Activated effector memory CD4-positive, alpha-beta T cell treated with Interleukin-2 at 50 U/mL for 16 hours (primary cell): ENCODE measurements at places on chromosomes 4 and X.

GRCh38 chrX:18654875-18655836, 16.8 kb downstream of the RS1 start:
- DNase-seq = no peak

GRCh38 chr4:70997546-70997945, 4.1 kb downstream of the DCK start:
- no peak for DNase-seq

- no peak for DNase-seq
Observed at GRCh38 chr4:122577189-122577553, 43.7 kb downstream of the IL21 start.

- DNase-seq = no peak
Observed at GRCh38 chrX:110182362-110182761, 135.5 kb downstream of the AMMECR1 start.

DNA sequence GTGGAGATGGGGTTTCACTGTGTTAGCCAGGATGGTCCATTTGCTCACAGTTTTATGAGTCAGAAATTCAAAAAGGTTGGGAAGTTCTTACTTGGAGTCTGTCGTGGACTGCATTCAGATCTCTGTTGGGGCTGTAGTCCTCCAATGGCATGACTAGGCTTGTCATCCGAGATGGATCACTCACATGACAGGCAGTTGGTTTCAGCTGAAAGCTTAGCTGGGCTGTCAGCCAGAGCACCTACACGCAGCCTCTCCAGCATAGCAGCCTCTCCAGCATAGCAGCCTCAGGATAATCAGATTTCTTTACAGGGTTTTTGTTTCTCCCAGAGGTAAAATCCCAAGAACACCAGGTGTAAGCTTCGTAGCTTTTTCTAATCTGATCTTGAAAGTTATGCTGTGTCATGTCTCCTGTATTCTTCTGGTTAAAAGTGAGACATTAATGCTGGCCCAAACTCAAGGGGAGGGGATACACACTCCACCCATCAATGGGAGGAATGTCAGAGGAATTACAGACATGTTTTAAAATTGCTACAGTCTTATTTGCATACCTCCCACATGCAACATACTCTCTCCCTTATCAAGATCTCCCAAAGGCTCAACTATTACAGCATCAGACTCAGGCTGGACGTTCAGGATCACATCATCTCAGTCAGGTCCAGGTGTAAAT, 31.6 kb upstream of the SOD3 start:
- no peak for DNase-seq

- DNase-seq = no peak
Observed at GRCh38 chr4:56840559-56840958, 19.1 kb upstream of the SPINK2 start.

GRCh38 chr4:18110099-18110498, 88.5 kb upstream of the LCORL start:
- DNase-seq = no peak

GRCh38 chrX:67700602-67701001, 156.8 kb downstream of the AR start:
- no peak for DNase-seq

DNA sequence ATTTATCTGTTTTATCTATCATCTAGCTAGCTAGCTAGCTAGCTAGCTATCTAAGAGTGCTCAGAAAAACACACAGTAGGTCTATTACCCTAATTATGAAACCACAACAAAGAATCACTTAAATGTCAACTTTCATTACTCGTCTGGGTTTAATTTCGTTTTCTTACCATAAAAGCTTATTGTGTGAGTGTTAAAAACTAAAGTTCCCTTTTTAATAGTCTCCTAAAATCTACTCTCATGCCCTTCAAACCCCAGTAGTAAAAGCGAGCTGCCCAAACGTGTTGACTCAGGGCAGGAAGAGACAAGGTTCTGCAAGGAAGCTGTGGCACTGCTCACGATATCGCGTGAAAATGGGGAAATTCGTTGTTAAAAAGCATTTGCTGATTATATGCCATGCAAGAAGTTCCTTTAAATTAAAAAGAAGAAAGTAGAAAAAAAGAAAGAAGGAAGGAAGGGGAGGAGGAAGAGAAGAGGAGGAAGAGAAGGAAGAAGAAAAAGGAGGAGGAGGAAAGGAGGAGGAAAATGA, 595 bp downstream of the MBNL3 start:
- DNase-seq = peak; percentile 0

DNA sequence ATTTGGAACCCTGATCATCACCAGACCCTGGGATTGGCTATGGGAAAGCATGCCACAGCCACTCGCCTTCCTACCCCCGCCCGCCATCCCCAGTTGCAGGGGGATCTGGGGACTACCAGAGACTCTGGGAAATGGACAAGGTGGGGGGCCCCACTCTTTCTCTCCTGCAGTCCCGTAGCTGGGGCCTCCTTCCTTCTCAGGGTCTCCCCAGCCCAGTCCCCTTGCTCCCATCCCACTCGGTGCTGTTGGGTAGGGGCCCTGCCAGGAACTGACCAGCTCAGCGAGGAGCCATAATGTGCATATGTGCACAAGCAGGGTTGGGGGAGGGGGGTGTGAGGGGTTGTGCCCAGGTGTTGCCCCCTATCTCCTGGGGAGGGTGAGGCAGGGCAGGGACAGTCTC, 3.4 kb upstream of the USP11 start:
- no peak for DNase-seq

DNA sequence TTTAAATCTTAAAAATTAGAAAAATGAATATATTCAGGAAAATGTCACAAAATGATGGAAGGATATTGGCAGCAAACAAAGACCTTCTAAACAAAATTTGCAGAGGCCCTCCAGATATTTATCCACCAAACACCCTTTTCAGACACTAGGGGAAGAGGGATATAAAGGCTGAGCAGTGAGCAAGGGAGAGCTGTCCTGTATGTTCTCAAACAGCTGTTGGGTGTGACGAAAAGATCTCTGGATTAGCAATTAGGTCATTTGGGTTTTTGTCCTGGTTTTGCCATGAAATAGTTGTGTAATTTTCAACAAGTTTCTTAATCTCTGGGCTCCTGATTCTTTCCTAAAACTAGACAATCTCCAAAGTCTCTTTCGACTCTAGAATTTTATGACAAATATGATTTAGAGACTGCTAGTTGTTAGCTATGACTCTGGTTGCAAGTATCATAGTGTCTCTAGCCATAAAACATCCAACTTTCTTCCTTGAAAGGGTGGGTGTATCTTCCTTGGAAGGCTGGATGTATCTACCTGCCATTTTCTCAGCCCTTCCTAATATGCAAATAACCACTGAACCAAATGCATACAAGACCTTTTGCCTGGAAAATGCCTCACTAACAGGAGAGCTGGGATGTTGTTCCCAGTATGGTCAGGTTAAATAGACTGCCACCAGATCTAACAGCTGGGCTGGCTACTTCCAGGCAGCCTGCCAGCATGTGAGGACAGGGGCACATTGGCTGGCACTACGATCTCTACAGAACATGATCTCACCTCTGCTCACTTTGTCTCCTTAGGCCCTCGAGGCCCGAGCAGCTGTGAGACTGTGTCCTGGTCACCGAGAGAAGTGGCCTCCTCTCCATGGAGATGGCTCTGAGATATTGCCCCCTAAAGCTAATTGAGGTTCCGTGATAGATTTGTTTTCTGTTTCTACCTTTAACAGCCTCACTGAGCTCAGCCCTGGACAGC, 225.5 kb upstream of the JADE1 start:
- DNase-seq = no peak

DNA sequence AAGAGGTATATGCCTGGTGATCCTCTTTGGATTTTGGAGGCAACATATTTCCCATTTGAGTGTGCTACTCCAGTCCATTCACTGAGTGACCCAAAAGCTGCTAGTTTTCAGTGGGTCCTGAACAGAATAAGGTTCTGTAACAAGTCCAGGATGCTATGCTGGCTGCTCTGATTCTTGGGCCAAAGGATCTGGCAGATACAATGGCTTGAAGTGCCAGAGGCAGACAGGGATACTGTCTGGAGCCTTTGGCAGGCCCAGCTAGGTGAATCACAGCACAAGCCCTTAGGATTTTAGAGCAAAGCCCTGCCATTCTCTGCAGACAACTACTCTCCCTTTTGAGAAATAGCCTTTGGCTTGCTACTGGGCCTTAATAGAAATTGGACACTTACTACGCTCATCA, 40.6 kb downstream of the DCHS2 start:
- DNase-seq = no peak

GRCh38 chr4:46949822-46950221, 40.8 kb upstream of the COX7B2 start:
- DNase-seq = no peak

- no peak for DNase-seq
Observed at GRCh38 chrX:45449982-45450381, 249.3 kb upstream of the DIPK2B start.

- DNase-seq = peak; percentile 52
Observed at GRCh38 chr4:2931512-2932301, 31.5 kb downstream of the NOP14 start.

DNA sequence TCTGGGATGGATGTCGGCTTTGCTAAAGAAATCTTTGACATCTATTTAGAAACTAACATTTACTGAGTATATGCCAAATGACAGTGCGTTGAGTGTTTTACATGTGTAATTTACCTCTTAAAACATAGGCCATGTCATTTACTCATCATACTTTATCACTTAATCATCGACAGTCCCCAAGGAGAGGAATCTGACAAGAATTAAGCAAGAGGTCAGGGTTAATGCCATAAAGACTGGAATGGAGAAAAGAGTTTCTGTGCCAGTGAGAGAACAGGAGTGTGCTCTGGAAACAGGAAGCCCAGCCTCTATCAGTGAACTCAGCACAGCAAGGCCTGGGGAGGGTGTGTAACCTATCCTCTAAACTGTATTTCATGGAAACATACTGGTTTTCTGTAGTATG, 28.0 kb upstream of the AMOT start:
- no peak for DNase-seq

GRCh38 chr4:8585186-8585585, 5.0 kb downstream of the GPR78 start:
- no peak for DNase-seq

GRCh38 chr4:165203541-165204461, 3.6 kb upstream of the KLHL2 start:
- no peak for DNase-seq

- DNase-seq = no peak
Observed at GRCh38 chr4:190121759-190122158, 51.8 kb upstream of the DUX4 start.

GRCh38 chr4:7812231-7812857, 127.3 kb downstream of the AFAP1 start:
- DNase-seq = no peak

DNA sequence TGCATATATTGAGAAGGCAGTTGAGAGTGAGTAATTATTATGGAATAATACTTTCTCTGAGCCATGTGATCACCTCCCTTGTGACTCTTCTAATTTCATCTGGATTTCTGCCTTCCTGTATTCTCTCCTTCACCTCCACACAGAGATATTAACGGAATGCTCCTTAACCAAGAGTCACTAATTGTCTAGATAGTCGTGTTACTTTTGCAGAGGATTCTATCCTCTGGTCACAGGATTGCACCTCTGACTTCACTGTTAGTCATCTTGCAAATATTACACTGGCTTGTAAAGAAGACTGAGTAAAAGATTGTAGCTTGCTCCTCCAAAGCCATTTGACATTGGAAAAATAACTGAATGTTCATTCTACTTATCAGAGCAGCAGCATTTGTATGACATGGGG, 160.9 kb downstream of the SH2D1A start:
- DNase-seq = no peak

GRCh38 chrX:149371986-149372385, 133.1 kb downstream of the IDS start:
- no peak for DNase-seq

GRCh38 chr4:2272828-2273120, 10.9 kb upstream of the MXD4 start:
- no peak for DNase-seq

DNA sequence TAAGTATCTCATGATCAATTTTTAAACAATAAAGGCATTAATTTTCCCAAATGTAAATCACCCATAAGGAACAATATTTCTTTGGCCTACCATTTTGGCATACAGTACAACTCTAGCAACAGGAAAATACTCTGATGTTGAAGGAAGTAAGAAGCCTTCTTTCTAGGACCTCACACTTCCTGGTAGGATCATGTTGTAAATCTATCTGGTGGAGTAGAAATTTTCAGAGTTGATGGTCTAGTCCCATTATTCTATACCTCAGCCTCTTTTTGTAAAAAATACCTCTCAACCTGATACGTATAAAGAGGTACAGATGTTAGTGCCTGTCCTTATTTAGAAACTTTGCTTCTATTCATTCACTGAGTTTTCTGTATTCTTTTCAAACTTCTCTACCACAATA, 40.2 kb upstream of the GRID2 start:
- no peak for DNase-seq

- no peak for DNase-seq
Observed at GRCh38 chr4:174292473-174292872, 8.8 kb downstream of the CEP44 start.

- DNase-seq = no peak
Observed at GRCh38 chrX:45421806-45422205, 221.1 kb upstream of the DIPK2B start.

DNA sequence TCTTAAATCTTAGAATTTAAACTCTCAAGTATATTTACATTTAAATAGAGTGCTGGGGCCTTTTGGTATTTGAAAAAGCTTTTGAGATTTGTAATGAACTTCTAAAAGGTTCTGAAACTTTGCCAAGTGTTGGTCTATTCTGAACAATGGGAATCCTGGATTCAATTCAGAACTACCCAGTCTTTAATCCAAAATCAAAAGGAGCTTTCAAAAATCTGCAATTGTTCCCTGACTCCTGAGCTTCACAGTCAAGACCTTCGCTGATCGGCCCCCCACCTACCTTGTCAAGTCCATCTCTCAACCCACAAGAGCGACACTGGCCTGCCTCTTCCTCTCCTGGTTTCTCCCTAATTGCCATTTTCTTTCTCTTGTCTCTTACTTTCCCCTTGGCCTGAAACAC, 666.1 kb upstream of the BOD1L1 start:
- no peak for DNase-seq

- no peak for DNase-seq
Observed at GRCh38 chr4:7793186-7793585, 146.5 kb downstream of the AFAP1 start.
